Nephron progenitor cell (in vitro differentiated cells): ENCODE measurements at places on chromosomes 1 and 21.

DNA sequence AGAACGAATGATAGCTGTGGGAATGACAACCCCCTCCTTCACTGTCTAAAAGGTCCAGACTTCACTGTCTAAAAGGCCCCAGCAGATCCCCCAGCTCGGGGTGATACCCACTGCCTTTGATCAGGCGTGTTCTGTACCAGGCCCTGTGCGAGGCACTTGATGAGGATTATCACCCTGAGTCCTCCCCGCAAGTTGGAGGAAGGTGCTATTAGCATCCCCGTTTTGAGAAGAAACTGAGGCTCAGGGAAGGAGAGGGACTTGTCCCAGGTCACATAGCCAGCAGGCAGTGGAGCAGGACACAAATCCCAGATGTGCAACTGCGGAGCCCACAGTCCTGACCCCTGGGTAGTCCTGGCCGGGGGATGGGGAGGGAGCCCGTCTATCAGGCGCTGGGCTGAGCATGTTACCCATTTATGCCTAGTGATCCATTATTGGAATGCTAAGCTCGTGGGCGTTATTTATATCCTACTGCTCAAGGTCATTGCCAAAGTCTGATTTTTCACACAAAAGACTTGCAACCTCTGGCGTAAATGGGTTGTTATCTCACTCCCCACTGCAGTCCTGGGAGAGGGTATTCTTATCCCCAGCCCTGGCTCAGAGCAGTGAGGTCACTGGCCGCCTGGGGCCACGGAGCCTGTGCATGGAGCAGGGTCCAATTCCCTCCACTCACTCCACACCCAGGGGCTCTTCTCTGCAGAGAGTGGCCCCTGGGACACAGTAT lies 722.2 kb downstream of the MATN1 start:
- H3K4me1 ChIP-seq = peaks cover 5% of the 10 kb centered on the region
- H3K36me3 ChIP-seq = no peaks in the 10 kb centered on the region
- H3K27me3 ChIP-seq = peaks cover 4% of the 10 kb centered on the region
- no peak for DNase-seq
- no peak overlapping the region for H3K4me3 ChIP-seq

GRCh38 chr21:17101696-17102095 lies 411.1 kb upstream of the CXADR start:
- H3K27ac ChIP-seq = no peak overlapping the region
- H3K4me3 ChIP-seq = no peak overlapping the region
- DNase-seq = no peak
- no peaks in the 10 kb centered on the region for H3K4me1 ChIP-seq

DNA sequence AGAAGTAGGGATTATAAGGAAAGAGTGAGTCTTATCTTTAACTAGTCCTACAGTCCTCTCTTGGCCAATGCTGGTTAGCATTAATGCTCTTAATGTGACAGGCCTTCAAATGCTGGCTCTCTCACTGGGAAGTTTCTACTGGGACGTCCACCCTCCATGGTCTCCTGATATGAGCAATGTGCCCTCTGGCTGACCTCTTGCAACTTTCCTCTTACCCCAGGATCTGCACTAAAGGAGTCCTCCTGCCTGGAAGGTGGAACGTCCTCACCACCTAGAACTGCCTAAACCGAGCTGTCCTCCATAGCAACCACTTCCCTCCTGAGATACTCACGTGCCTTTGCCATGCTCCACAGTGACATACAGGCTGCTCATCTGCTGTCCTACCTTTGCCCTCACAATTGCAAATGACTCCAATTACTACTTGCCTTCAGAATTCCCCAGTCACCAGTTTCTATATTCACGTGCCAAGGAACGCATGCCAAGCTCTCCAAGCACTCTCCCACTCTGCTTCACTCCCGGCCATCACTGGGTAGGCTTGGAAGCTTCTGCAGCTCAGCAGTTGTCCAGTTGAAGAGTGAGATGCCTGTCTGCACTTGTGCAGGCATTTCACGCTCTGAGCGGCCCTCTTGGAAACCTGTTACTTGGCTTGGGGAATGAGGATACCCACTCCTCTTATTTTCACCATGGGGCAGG lies 404.7 kb downstream of the RRAGC start:
- H3K36me3 ChIP-seq = no peaks in the 10 kb centered on the region
- peaks cover 14% of the 10 kb centered on the region for H3K27me3 ChIP-seq
- H3K4me3 ChIP-seq = no peak overlapping the region
- no peak for DNase-seq
- H3K27ac ChIP-seq = no peak overlapping the region

GRCh38 chr1:54872036-54872331 lies 15.0 kb downstream of the DHCR24 start:
- no peak overlapping the region for H3K4me3 ChIP-seq
- DNase-seq = no peak
- peaks cover 76% of the 10 kb centered on the region for H3K36me3 ChIP-seq
- no peaks in the 10 kb centered on the region for H3K27me3 ChIP-seq
- peak overlapping the region; percentile 57 for H3K27ac ChIP-seq
- no peaks in the 10 kb centered on the region for H3K4me1 ChIP-seq

DNA sequence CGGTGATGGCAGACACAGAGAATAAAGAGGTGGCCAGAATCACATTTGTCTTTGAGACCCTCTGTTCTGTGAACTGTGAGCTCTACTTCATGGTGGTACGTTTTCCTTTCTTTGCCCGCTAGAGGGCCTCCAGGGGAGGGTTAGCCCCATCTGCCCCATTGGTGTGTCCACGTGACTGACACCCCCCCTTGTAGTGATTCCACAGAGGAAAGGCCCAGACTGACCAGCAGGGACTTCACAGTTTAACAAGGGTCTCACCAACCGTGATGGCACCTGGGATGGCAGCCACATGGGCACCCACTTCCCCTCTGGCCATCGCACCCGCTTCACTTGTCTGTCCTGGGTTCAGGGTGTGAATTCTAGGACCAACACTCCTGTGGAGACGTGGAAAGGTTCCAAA lies 22.3 kb upstream of the SARS1 start:
- H3K4me1 ChIP-seq = peaks cover 49% of the 10 kb centered on the region
- peaks cover 2% of the 10 kb centered on the region for H3K27me3 ChIP-seq
- no peak for DNase-seq
- no peak overlapping the region for H3K4me3 ChIP-seq
- H3K27ac ChIP-seq = no peak overlapping the region

DNA sequence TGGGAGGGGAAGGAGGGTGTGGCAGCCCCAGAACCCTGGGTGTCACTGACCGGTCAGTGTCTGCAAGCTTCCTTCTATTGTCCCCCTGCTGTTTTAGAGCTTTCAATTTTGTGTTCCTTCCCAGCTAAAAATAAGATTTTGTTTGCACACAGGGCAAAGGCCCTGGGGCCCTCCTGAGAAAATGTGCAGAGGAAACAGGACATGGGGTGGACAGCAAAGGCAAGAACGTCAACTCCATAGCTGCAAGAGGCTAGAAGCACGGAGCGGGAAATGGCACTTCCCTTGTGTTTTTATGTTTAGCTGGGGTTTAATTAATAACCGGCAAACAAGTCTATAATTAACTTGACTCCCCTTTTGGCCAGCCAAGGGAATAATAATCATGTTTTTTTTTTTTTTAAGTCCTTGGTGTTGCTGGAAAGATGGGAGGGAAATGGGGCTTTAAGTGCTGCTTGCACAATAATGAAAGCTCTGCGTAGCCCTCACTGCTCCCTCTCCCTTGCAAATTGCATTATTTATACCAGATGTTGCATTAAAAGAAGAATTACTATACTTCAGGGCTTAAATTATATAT lies 261.4 kb upstream of the USP24 start:
- H3K27ac ChIP-seq = no peak overlapping the region
- peaks cover 21% of the 10 kb centered on the region for H3K4me1 ChIP-seq
- H3K36me3 ChIP-seq = no peaks in the 10 kb centered on the region
- no peak overlapping the region for H3K4me3 ChIP-seq

DNA sequence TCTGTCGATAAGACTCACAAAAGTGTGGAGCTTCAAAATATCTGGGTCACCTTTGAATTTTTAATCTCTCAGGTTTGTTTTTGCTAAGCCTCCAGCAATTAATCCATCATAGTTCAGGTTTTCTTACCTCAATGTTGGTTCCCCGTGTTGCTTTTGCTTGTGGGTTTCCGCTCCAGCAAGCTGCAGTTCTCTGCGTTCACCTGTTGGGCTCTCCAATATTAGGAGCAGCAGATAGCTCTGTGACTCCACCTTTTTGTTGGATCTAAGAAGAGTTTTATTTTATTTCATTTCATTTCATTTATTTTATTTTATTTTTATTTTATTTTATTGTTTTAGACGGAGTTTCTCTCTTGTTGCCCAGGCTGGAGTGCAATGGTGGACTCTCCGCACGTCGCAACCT lies 335.5 kb downstream of the COL11A1 start:
- no peaks in the 10 kb centered on the region for H3K4me1 ChIP-seq
- H3K27ac ChIP-seq = no peak overlapping the region
- DNase-seq = no peak

- H3K36me3 ChIP-seq = peaks cover 96% of the 10 kb centered on the region
- no peaks in the 10 kb centered on the region for H3K4me1 ChIP-seq
- no peak overlapping the region for H3K27ac ChIP-seq
- DNase-seq = no peak
- H3K27me3 ChIP-seq = no peaks in the 10 kb centered on the region
These were observed 27.2 kb downstream of the RCC2 start for GRCh38 chr1:17412093-17412870.

GRCh38 chr1:8822373-8823294 lies 5.2 kb upstream of the RERE start:
- no peaks in the 10 kb centered on the region for H3K36me3 ChIP-seq
- peak overlapping the region; percentile 98 for H3K27ac ChIP-seq
- peaks cover 4% of the 10 kb centered on the region for H3K27me3 ChIP-seq

DNA sequence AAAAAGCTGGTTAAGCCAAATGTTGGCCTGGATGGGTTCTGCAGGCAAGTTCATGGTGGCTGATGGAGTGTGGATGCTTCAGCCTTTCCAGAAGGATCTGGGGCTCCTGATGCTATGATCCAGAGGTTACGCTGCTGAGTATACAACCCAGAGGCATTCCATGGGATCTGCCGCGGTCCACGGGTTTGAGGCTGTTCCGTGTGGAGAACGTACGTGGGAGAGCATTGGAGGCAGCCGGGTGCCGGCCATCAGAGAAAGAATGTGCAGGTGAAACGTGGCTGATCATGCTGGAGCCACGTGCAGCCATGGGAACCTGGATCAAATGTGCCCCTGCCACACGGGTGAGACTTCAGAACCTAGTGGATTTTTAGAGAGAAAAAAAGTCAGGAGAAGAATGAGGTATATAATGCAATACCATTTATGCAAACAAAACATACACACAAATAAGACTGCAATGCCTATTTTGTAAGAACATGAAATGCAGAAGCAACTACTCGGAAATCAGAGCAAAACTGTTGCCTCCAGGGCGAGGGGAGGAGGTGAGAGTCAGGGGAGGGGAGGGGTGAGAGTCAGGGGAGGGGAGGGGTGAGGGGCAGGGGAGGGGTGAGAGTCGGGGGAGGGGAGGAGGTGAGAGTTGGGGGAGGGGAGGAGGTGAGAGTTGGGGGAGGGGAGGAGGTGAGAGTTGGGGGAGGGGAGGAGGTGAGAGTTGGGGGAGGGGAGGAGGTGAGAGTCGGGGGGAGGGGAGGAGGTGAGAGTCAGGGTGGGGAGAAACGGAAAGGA lies 116.5 kb upstream of the C1orf174 start:
- DNase-seq = no peak
- no peak overlapping the region for H3K4me3 ChIP-seq
- no peaks in the 10 kb centered on the region for H3K36me3 ChIP-seq
- no peak overlapping the region for H3K27ac ChIP-seq
- H3K4me1 ChIP-seq = peaks cover 47% of the 10 kb centered on the region
- H3K27me3 ChIP-seq = peaks cover 12% of the 10 kb centered on the region

GRCh38 chr1:245652116-245652515 lies 497.3 kb downstream of the KIF26B start:
- DNase-seq = no peak
- no peak overlapping the region for H3K27ac ChIP-seq
- H3K27me3 ChIP-seq = peaks cover 7% of the 10 kb centered on the region
- H3K36me3 ChIP-seq = peaks cover 76% of the 10 kb centered on the region
